ENCODE measurements at places on chromosomes 11 and 22. TPM values are rescaled to one million over a fixed set of nuclear protein-coding genes. Genes with fewer than 3 reads are reported as not detected.

DNA sequence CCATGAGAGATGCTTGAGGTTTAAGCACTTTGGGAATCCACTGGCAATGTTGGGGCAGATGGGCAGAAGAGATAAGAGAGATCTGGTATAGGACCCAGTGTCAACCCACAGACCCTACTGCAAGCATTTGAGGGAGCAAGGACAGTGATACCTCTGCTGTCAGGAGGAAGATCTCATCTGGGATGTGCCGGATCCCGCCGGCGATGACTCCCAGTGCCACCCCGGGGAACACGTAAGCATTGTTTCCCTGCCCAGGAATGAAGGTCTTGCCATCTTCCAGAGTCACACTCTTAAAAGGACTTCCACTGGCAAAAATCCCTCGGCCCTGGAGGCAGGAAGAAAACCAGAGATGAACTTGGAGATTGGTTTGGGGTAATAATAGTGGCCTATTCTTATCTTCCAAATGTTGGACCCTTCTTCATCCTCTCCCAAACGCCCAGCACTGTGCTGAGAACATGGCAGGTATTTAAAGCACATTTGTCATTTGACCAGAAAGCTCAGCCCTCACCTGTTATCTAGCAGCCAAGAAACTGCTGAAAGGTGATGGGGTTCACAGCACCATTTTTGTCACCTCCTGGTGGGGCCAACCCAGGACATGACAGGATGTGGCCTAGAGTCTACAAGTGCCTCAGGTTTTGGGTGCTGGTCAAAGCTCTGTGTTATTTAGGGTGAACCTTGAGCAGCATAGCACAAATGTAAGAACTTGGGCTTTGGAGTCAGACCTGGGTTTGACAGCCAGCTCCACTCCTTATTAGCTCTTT lies 71.7 kb downstream of the CCDC81 start:
- no peaks in the 10 kb centered on the region for H3K36me3 ChIP-seq
- DNase-seq, result no peak
- H3K4me3 ChIP-seq, result no peak overlapping the region
- H3K27me3 ChIP-seq, result no peaks in the 10 kb centered on the region
- H3K27ac ChIP-seq, result no peak overlapping the region

DNA sequence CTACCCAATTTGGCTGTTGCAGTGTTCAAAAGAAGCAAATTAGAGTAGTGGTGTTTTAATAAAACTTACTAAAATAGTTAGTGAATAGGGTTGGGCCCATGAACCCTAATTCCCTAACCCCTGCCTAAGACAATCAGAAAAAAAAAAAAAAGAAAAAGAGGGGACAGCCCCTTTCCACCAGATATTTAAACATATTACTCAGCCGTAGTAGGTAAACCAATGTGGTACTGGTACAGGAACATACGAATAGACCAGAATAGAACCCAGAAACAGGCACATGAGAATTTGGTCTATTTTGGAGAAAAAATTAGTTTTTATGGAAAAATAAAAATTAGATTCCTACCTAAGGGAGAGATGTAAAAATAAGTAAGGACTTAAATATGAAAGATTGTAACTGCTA lies 38.6 kb downstream of the MMP7 start:
- no peaks in the 10 kb centered on the region for H3K36me3 ChIP-seq
- no peaks in the 10 kb centered on the region for H3K4me1 ChIP-seq
- H3K27ac ChIP-seq, result no peak overlapping the region
- H3K27me3 ChIP-seq, result no peaks in the 10 kb centered on the region

GRCh38 chr11:121909596-121909995 lies 206.4 kb downstream of the BLID start:
- H3K4me3 ChIP-seq, result no peak overlapping the region
- no peaks in the 10 kb centered on the region for H3K36me3 ChIP-seq
- H3K27me3 ChIP-seq, result no peaks in the 10 kb centered on the region
- H3K27ac ChIP-seq, result no peak overlapping the region
- DNase-seq, result no peak

APOBEC3A gene
- total RNA-seq, result not detected

KRTAP5-10 gene
- total RNA-seq, result not detected

CHEK2 gene
- total RNA-seq, result 5.7 TPM

Measured in astrocyte (in vitro differentiated cells and primary cell).